T47D (cell line): ENCODE measurements at places on chromosomes 7 and 10.

DNA sequence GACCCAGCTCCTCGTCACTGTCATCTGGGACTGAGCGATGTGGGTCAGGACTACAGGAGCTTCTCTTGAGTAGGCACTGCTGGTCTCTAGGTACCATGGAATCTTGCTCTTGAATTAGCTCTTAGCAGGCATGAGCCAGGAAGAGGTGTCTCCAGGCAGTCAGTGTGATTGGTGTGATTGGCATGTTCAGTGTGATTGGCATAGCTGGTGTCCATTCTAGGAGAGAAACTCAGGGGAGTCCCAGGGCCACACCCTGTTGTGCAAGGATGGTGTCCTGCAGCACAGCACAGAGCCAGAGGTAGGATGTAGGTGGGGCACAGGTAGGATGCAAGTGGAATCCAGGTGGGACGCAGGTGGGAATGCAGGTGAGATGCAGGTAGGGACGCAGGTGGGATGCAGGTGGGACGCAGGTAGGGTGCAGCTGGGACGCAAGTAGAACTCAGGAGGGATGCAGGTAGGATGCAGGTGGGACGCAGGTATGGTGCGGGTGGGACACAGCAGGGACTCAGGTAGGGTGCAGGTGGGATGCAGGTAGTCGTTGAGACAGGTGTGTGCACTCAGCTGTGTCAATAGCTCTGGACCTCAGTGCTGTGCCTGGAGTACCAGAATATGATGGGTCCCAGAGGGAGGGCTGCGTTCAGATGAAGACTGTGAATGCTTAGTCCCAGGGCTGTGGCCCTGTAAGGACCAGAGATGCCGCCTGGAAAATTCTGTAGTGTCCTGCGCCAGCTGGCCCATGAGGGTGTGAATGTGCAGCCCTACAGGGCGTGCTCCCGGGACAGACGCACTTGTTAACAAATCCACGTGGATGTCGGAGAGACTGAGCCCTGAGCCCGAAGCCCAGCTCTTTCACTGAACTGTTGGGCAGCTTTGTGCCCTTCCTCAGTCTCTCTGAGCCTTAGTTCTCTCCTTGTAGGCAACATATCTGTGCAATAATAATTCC lies 248.2 kb upstream of the PITRM1 start:
- DNase-seq: no peak

DNA sequence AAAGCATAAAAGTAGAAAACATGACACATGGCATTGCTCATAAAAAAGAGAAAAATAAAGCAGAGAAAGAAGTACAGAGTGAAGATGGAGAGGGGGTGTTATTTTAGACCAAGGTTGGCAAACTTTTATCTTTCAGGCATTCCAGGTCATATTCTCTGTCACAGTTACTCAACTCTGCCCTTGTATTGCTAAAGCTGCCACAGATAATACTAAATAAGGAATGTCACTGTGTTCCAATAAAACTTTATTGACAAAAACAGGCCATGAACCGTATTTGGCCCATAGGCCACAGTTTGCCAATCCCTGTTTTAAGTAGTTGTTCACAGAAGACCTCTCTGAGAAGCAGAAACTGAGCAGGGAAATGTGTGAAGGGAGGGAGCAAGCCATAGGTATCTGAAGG lies 167.4 kb downstream of the GLI3 start:
- no peak for DNase-seq

DNA sequence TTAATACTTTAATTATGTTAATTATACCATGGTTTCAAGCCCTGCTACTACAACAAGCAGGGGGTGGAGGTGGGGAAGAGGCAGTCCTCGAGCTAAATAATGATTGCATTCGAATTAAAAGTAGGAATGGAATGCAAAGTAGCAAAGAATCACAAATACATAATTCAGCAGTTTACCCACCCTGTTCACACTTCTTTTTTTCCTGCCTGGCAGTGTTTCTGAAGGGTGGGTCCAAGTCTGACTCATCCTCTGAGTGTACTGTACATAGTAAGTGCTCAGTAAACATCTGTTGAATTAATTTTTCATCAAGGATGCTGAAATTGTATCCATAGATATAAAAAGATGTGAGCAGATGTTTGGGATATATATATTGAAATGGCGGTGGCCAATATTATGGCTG lies 778.8 kb downstream of the LRMDA start:
- DNase-seq: no peak

DNA sequence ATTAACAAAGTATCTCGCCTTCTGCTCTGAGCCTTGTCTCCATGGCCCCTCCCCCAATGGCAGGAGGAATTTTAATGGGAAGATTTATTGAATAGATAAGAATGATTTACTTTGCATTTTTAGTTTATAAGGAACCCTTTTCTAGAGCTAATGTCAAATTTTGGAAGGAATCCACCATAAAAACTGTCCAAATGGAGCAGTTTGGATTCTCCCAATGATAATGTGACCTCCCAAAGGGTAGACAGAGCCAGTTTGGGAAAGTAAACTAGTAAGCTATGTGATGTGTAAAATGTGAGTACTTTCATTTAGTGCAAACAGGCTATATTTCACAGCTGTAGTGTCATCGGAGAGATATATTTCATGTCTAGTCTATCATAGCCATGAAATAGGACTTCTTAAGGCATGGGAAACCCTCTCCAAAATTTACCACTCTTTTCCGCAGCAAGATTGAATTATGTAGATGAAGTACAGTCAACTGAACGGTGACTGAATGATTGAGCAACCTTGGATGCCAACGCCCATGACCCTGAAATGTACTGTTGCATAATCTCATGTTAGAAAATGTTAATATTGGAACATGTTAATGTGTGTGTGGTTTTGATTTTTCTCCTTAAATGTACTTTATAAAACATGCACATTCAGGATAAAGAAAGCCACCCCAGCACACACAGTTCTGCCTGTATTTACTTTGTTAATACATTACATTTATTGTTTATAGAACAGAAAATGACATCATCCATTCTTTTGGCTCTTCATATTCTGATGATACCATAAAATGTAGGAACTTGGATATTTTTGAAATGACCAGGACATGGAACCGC lies 140.6 kb downstream of the NRP1 start:
- DNase-seq: no peak

- peak; percentile 42 for DNase-seq
Measured at GRCh38 chr7:115135146-115135545, 213.3 kb downstream of the MDFIC start.

DNA sequence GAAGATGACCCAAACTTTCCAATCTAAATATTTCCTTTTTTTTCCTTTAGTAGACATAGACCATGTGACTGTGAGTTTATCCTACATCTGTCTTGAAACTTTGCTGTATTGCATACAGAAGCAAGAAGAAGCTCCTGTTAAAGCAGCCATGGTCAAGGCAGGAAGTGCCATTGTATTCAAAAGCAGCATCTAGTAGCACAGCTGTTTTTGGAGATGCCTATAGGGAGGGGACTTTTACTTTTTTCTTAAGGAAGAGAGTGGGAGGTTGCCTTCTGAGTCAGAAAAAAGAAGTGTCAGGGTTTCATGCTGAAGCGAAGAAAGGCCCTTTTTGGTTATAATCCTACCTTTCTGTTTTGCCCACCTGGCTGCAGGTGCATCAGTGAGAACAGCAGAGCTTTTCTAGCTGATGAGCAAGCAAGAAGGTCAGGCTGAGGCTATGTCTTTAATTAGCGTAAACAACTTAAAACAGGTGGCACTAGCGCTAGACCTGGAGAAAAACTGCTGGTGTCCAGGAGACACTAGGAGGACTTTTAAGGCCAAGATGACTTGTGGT lies 234.1 kb upstream of the AGK start:
- DNase-seq: no peak

DNA sequence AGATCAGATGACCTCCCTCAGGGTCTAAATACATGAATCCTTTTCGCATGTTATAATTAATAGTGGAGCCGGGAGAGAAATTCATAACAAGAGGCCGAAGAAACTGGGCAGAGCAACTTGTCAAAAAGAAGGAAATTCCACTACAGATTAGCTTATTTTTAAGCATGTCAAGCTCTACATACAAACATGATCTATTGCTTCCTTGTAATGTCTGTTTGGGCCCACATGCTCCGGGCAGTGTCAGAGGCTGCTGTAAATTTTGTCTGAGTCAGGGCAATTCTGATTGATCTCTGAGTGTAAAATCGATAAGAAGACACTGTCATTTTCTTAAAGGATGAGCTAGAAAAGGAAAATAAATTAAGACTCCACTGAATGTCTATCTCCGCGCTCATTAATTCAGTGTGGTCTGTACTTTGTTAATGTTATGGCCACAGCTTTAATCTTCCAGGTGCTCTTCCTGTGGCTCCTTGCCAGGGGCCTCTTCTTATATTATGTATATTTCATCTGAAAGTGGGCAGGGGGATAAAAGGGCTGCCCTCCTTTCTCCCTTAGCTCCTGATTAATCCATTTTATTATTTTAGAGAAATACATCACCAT lies 194.1 kb upstream of the SP8 start:
- no peak for DNase-seq

- no peak for DNase-seq
Measured at GRCh38 chr10:124598773-124599587, 137.4 kb downstream of the LHPP start.

DNA sequence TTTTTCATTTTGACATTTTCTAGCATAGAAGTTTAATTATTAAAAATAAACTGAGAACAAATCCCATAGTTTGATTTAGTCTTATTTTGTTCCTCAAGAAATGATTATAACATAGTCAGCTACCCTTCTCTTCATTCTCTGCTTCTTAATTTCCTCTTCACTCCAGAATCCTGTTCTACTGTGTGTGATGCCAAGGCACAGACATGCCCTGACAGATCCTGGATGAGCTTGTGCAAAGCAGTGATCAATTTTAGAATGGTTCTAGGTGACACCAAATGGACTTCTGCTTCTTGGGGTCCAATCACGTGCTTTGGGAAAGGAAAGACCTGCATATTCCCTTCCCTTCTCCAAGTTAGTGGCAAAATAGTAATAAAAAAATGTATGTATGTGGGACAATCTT lies 665.6 kb downstream of the MAGI2 start:
- DNase-seq: peak; percentile 16
